Neural crest cell (in vitro differentiated cells): ENCODE measurements at places on chromosomes 12 and 14.

- peaks cover 9% of the 10 kb centered on the region for H3K4me1 ChIP-seq
- H3K36me3 ChIP-seq = no peaks in the 10 kb centered on the region
- H3K4me3 ChIP-seq = peak overlapping the region; percentile 47
- peaks cover 24% of the 10 kb centered on the region for H3K27me3 ChIP-seq
- no peak overlapping the region for H3K27ac ChIP-seq
- peak; percentile 10 for DNase-seq
Observed at GRCh38 chr14:75286313-75286712, 7.7 kb downstream of the FOS start.

- H3K36me3 ChIP-seq = peaks cover 10% of the 10 kb centered on the region
- H3K27ac ChIP-seq = no peak overlapping the region
- H3K4me1 ChIP-seq = peaks cover 20% of the 10 kb centered on the region
- H3K4me3 ChIP-seq = no peak overlapping the region
Observed at GRCh38 chr12:95212586-95212985, 4.7 kb downstream of the FGD6 start.

GRCh38 chr12:22409377-22410164 is 75.1 kb upstream of the ST8SIA1 start:
- no peak for DNase-seq
- H3K4me3 ChIP-seq = no peak overlapping the region
- H3K27ac ChIP-seq = no peak overlapping the region
- H3K4me1 ChIP-seq = no peaks in the 10 kb centered on the region
- H3K27me3 ChIP-seq = no peaks in the 10 kb centered on the region

- no peak overlapping the region for H3K27ac ChIP-seq
- no peaks in the 10 kb centered on the region for H3K36me3 ChIP-seq
- no peak overlapping the region for H3K4me3 ChIP-seq
- no peak for DNase-seq
Observed at GRCh38 chr14:96746101-96746500, 51.1 kb upstream of the VRK1 start.

GRCh38 chr14:78933948-78934524 is 763.9 kb downstream of the NRXN3 start:
- H3K4me1 ChIP-seq = no peaks in the 10 kb centered on the region
- no peaks in the 10 kb centered on the region for H3K36me3 ChIP-seq
- peaks cover 19% of the 10 kb centered on the region for H3K27me3 ChIP-seq
- DNase-seq = peak; percentile 20
- H3K4me3 ChIP-seq = no peak overlapping the region
- H3K27ac ChIP-seq = no peak overlapping the region

DNA sequence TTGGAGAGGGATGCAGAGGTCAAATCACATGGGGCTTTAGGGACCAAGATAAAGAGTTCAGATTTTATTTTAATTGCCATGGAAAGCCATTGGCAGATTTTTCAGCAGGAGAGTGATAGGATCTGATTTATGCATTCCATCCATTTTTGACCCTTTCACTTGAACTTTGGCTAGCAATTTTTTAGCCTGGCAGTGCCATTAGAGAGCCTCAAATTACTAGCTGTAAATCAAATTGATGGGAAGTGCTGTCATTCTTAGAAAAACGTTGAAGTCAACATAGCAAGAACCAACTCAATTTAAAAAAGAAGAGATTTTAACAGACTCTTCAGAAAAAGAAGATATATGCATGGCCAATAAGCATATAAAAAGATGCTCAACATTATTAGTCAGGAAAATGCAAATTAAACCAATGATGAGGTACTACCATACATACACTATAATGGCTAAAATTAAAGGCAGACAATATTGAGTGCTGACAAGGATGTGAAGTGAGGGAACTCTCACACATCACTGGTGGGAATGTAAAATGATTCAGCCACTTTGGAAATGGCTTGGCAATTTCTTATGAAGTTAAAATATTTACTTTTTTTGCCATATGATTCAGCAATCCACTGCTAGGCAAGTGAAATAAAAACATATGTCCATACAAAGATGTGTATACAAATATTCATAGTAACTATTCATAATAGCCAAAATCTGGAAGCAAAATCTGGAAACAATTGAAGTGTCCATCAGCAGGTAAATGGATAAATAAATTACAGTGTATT is 89.7 kb downstream of the PTCSC3 start:
- H3K4me3 ChIP-seq = no peak overlapping the region
- no peak overlapping the region for H3K27ac ChIP-seq
- DNase-seq = no peak
- peaks cover 29% of the 10 kb centered on the region for H3K27me3 ChIP-seq
- H3K36me3 ChIP-seq = no peaks in the 10 kb centered on the region
- peaks cover 5% of the 10 kb centered on the region for H3K4me1 ChIP-seq

DNA sequence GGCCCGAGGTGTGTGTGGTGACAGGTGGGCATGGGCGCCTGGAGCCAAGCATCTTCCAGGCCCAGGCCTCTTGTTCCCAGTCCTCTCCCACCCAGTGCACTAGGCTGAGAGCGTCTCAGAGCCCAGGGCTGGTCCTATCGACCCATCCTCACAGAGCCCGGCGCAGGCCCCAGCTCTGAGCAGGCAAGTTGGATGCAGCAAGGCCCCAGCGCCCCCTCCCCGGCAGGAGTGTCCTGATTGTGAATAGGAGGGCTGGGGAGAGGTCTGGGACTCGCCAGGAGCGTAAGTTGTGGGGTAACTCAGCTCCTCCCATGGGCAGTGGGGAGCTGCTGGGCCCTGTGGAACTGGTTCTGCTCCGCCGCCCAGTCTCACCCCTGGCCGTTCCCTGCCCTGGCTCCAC is 26.3 kb downstream of the CALM1 start:
- H3K27ac ChIP-seq = no peak overlapping the region
- no peak overlapping the region for H3K4me3 ChIP-seq
- H3K27me3 ChIP-seq = no peaks in the 10 kb centered on the region
- H3K4me1 ChIP-seq = peaks cover 21% of the 10 kb centered on the region
- H3K36me3 ChIP-seq = no peaks in the 10 kb centered on the region
- no peak for DNase-seq
